ENCODE measurements at places on chromosomes 4 and X. TPM values are rescaled to one million over a fixed set of nuclear protein-coding genes. Genes with fewer than 3 reads are reported as not detected.

- no peak overlapping the region for H3K27ac ChIP-seq
- H3K36me3 ChIP-seq: no peaks in the 10 kb centered on the region
- no peaks in the 10 kb centered on the region for H3K27me3 ChIP-seq
- H3K4me1 ChIP-seq: no peaks in the 10 kb centered on the region
- no peak overlapping the region for H3K4me3 ChIP-seq
Observed at GRCh38 chr4:107520368-107520767, 199.7 kb downstream of the PAPSS1 start.

DNA sequence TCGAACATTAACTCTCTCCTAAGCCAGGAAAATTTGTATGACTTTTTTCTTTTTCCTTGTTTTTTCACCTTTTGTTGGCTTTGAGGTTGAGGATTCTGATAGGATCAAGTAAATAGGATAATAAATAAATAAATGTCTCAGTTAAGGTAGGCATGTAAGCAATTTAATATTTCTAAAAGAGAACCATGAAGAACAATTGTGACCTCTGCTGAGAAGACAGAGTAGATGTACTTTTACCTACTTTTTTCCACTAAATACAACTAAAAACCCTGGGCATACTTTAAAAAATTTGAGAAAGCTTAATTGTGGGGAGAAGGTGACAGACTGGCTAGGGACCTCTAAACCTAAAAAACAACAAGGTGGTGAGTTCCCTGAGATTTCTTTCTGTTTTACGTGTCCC lies 31.6 kb upstream of the CLNK start:
- H3K4me1 ChIP-seq: no peaks in the 10 kb centered on the region
- no peaks in the 10 kb centered on the region for H3K27me3 ChIP-seq
- H3K4me3 ChIP-seq: no peak overlapping the region
- no peaks in the 10 kb centered on the region for H3K36me3 ChIP-seq
- H3K27ac ChIP-seq: no peak overlapping the region

GRCh38 chr4:76666944-76667532 lies 230.9 kb downstream of the SOWAHB start:
- no peak overlapping the region for H3K4me3 ChIP-seq
- H3K27me3 ChIP-seq: no peaks in the 10 kb centered on the region
- no peak overlapping the region for H3K27ac ChIP-seq
- no peak for DNase-seq
- H3K36me3 ChIP-seq: no peaks in the 10 kb centered on the region

DNA sequence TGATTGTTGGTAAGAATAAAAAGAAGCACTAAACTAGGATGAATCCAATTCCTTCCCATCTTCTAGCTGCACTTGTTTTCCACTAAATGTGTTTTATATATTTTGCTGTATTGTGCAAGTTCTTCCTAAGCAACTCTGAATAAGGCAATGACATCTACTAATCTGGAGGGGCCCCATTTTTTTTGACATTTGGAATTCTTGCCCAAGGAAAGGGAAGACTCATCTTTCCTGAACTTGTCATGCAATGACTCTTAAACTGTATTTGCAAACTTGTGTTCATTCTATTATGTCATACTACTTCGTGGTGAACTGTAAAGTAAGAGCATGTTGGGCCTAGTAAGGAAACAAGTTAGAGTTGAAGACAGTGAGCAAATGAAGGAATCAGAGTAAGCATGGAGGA lies 45.9 kb downstream of the FREM3 start:
- H3K4me3 ChIP-seq: no peak overlapping the region
- no peaks in the 10 kb centered on the region for H3K27me3 ChIP-seq
- no peak for DNase-seq
- H3K27ac ChIP-seq: no peak overlapping the region
- no peaks in the 10 kb centered on the region for H3K36me3 ChIP-seq
- H3K4me1 ChIP-seq: no peaks in the 10 kb centered on the region

- peak overlapping the region; percentile 4 for H3K27ac ChIP-seq
- H3K4me1 ChIP-seq: no peaks in the 10 kb centered on the region
- no peaks in the 10 kb centered on the region for H3K36me3 ChIP-seq
Observed at GRCh38 chrX:118510111-118510510, 14.5 kb downstream of the DOCK11 start.

The SMIM10 gene
- 2.4 TPM for total RNA-seq

The GC gene
- total RNA-seq: 14.5 TPM

The GRID2 gene
- not detected for total RNA-seq

The HAUS3 gene
- 17.5 TPM for total RNA-seq
